Iris pigment epithelial cell (primary cell): ENCODE measurements at places on chromosomes 2 and 18.

DNA sequence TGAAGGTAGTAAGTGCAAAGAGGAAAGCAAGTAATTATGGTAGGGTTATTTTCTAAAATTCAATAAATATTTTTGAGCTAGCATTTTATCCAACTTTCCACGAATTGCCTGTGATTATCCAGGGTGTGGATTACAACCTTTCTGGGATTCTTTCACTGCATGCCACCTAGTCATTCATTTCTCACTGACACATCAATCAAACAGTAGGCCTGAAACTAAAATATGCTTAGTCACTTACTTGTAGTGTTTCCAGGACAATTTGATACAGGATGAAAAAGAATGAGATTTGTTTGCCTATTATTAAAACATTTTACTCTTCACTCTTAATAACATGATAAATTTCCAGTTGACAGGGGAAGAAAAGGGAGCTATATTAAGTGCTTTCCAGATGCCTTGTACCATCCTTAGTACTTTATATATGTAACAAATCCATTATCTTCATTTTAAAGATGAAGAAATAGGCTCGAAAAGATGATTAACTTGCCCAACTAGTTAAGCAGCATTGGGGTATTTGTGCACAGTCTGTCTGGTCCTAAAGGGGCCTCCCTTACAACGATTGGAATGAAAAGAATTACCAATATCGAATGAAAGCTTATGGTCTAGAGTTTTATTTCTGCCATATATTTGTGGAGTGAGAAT, 70.4 kb downstream of the KCTD1 start:
- DNase-seq: peak; percentile 34

DNA sequence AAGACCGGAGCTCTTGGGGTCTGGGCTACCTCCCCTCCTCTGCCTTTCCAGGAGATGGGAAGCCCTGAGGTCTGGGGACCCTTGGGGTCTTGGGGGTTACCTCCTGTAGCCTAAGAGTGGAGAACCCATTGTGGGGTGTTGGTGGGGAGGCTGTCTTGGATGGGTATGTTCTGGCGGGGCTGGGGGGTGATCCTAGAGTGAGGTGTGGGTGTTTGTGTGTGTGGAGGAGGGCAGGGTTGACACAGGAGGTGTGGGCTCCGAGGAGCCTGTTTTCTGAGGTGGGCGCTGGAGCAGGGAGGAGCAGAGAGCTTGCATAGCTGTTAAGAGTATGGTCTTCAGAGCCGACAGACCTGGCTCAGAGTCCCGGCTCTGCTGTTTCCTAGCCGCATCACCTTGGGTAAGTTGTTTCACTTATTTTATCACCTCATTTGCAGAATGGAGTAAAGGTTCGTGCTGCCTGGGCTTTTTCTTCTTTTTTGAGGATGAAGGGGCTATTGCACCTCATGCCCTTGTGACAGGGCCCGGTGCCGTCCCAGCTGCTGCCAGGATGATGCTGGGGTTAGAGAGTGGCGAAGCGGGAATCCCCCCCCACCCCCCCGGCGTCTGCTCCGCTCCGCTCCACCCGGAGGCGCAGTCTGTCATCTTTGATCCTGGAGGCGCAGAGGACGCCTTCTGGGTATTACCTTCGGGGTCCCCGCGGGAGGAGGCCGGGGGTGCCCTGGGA, 17.2 kb downstream of the TET3 start:
- DNase-seq: no peak

GRCh38 chr2:18836436-18836835, 247.1 kb upstream of the NT5C1B start:
- no peak for DNase-seq

GRCh38 chr2:96213379-96213778, 4.8 kb upstream of the STARD7 start:
- no peak for DNase-seq

- DNase-seq: no peak
Observed at GRCh38 chr2:169661265-169661664, 32.9 kb downstream of the CFAP210 start.

- no peak for DNase-seq
Observed at GRCh38 chr18:51133580-51134160, 63.8 kb downstream of the MEX3C start.

- peak; percentile 83 for DNase-seq
Observed at GRCh38 chr2:173963323-173963816, 1.8 kb downstream of the SP3 start.

- no peak for DNase-seq
Observed at GRCh38 chr2:55929476-55929875, 5.9 kb upstream of the EFEMP1 start.

GRCh38 chr2:200603972-200604371, 18.2 kb downstream of the AOX1 start:
- DNase-seq: peak; percentile 94

- DNase-seq: peak; percentile 5
Observed at GRCh38 chr2:24984912-24985311, 13.2 kb upstream of the DNAJC27 start.

DNA sequence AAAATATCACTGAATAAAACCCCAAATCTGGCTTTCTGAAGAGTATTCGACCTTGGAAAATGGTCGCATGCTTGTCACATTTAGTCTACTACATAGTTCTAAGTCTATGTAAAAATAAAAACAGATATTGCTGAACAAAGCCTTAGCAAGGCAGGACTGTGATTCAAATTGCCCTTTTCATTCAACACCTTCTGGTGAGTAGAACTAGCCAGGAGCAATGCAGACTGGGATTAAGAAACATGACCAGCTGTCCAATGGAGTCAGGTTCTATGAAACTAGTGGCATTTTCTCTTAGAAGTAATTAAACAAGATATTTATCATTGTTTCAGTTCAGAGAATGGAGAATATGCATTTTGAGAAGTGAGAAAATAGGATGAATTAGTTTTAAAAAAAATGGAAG, 1260.5 kb upstream of the ACVR2A start:
- DNase-seq: no peak

- DNase-seq: no peak
Observed at GRCh38 chr2:240143276-240143675, 2.8 kb upstream of the OTOS start.

DNA sequence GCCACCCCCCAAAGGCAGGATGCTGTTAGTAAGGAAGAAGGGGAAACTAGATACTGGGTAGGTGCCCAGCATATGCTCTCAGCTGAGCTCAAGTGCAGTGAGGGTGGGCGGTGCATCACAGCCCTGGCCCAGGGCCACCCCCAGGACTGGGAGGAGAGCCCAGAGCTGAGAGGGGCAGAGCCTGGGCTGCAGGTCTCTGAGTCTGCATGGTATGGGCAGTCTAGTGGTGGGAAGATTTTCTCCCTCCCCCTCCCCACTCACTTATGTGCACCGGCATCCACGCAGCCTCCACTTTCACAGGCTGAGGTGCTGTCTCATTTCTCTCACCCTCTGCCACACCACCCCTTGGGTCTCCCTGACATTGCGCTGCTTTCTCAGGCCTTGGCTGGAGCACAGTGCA, 48.5 kb upstream of the CAB39 start:
- peak; percentile 34 for DNase-seq

GRCh38 chr2:241686650-241687425, at the start of gene DTYMK:
Gene DTYMK, minus strand, starts transcription at chr2:241686815. Its CDS starts 32 bp downstream, at chr2:241686783.
- peak; percentile 96 for DNase-seq

- no peak for DNase-seq
Observed at GRCh38 chr2:148136441-148136840, 115.5 kb downstream of the MBD5 start.

DNA sequence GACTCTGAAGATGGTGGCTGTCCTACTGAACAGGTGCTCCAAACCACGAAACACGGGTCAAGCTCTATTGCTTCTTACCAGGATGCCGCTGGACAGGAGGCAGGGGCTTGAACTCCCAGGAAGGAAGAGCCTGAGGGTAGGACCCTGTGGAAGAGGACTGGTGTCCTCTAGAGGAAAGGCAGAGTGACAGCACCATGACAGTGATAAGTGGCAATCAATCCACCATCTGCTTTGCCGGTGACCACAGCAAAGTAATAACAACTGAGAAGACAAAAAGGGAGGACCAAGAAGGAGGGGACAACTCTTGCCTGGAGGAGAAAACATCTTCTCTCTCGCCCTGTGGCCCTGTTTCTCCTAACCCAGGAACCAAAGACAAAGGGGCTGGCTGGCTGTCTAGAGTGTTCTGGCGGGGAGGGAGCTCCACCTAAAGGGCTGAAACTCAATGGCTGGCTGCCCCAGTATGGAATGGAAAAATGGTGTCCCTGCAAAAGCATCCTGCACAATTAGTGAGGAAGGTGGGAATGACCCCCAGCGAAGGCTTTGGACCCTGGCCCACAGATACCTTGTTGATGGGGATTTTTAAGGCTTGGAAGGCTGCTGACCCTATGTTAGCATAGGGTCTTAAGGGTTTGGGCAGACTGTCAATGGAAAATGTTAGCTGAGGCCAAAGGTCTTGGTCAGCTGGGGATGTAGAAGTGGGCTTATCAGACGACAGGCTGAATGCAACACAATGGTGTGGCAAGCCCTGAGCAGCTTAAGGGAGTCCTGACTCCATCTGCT, 35.4 kb downstream of the PROC start:
- no peak for DNase-seq

DNA sequence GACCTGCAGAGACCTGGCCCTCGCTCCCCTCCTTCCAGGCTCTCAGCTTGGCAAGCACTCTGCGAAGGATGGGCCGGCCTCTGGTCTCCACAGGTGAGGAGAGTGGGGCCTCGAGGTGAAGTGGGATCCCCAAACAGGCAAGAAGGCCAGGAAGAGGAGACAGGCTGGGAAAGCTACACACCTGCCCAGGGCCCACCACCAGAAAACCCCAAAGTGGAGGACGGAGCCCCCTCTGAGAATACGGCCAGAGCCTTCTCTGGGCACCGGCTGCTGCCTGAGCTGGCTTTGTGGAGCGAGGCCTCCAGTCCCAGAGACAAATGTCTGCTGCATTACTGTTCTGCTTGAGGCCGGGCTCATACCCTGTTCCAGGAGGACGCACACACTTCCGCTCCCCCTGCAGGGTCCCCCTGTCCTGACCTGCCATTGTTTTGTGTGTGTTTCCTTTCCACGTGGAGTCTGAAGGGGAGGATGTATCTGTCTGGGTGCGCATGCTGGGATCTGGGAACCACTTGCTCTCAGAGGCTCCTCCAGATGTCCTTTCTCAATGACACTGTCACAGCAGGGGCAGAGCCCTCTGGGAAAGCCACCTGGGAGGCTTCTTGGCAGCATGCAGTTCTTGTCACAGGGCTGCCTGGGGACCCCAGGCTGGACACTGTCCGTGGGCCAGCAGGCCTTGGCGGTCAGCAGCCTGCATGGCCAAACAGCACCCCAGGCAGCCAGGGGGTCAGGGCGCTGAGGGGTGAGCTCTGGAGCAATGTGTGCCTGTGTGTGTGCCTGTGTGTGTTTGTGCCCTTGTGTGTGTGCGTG, 20.8 kb downstream of the KCNF1 start:
- no peak for DNase-seq

DNA sequence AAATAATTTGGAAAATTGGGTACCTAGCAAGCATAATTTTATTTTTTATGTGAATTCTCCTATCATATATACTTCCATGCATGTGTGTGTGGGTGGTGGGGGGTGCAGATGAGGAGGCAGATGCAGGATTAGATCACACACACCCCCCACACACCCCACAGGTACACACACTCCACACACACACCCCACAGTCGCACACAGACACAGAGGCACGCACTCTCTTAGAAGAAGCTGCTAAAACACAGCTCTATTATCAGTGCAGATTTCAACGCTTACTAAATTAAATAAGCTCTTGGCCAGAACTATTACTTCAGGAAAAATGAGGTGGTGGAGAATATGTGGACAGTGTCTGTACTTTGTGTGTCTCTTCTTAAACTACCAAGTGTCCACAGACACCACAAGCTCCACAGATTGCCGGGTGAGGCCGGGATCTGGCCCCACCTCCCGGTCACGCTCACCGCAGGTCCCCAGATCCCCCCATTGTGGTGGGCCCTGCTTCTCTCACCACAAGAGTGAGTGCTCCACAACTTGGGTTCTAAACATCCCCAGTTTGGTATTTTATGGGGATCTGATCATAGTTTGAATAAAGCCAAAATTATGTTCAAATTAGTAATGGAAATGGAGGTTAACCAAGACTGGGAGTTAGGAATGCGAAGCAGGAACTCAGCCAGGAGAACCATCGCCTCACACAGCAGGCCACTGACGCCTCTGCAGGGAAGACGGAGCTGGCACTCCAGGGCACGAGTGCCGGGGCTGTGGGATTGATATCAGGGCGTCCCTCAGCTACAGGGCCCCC, 102.1 kb downstream of the PXDN start:
- peak; percentile 27 for DNase-seq

- DNase-seq: no peak
Observed at GRCh38 chr18:21363348-21363747, 121.3 kb downstream of the GREB1L start.

DNA sequence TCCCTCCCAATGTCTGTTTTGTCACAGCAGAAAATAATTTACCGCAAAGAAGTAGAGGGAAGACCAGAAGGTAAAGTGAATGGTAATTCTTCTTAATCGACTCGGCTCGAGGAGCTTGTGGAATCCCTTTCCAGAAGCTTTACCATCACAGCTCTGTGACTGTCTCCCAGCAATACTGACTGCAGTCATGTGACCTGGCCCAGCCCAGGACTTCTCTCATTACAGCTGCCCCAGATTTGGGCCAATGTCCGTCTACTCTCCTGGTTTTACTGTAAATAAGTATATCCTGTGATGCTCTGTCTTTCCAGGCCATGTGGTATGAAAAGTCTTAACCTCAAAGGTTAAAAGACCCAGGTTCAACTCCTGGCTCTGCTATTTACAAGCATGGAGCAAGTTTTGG, 18.9 kb upstream of the ELOA2 start:
- peak; percentile 19 for DNase-seq

DNA sequence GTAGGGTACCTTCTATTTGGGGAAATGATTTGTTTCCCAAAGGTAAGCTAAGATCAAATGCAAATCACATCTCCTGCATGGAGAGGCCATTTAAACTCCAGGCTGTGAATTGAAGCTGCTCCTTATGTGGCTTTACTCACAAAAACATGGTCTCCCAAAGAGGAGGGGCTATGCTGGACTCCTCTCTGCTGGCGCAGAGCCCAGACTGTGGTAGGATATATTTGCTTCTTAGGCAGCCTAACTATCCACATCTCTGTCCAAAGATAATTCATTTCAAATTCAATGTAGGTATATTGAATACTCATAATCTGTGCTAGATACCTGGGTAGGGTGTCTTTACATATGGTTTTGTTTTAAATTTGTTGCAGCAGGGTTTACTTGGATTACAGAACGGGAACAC, 358.5 kb downstream of the ALK start:
- DNase-seq: peak; percentile 24

DNA sequence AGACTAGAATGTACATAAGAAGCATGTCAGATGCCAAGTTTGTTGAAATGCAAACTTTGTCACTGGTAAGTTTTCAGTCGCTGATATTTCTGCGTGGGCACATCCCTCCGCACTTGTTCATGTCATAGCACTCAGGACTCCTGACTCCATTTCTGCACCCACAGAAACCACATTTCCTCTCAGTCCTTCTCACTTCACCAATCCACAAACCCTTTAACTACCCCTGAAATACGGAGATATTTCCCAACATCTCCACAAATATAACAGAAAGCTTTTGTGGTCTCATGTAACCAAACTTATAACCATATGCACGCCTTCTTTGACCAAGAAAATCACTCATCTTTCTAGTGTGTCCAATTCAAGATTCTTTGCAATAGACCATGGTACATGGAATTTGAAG, 276.9 kb upstream of the ERBB4 start:
- no peak for DNase-seq

- peak; percentile 82 for DNase-seq
Observed at GRCh38 chr2:236343400-236344161, 79.4 kb upstream of the ASB18 start.

GRCh38 chr2:32594573-32594972, 33.3 kb upstream of the TTC27 start:
- DNase-seq: no peak

GRCh38 chr2:218607436-218608115, at the start of gene PLCD4:
Gene PLCD4, plus strand, starts transcription at chr2:218607899. Its CDS starts 7,841 bp downstream, at chr2:218615740.
- DNase-seq: peak; percentile 88
